Thymus (tissue), 14 donors: ENCODE measurements at places on chromosomes 13 and 19. TPM values are rescaled to one million over a fixed set of nuclear protein-coding genes. Genes with fewer than 3 reads are reported as not detected.

ZIK1 gene
- polyA plus RNA-seq: 6.0 TPM

GGACT gene
- 3.5 TPM for polyA plus RNA-seq

DNA sequence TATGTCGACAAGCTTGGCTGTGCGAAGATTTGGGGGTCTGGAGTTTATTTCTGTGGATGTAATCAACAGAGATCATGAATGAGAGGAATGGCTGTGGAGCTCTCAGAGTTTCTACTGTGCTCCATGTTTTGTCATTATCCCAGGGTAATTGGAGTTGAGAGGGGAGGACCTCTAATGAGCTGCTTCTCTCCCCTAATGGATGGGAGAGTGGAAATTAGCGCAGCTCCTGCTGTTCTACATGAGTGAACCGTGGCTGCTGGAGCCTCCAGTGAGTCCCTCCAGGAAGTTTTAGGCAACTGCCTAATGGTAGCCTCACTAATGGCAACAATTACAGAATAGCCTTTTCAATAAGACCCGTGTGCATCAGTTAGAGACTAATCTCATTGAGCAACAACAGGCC, 31.3 kb upstream of the FGF9 start:
- DNase-seq: no peak

GRCh38 chr19:33622505-33622808, 704 bp downstream of the CHST8 start:
- DNase-seq: no peak

- DNase-seq: no peak
Observed at GRCh38 chr19:1394252-1395193, 6.8 kb downstream of the GAMT start.

DNA sequence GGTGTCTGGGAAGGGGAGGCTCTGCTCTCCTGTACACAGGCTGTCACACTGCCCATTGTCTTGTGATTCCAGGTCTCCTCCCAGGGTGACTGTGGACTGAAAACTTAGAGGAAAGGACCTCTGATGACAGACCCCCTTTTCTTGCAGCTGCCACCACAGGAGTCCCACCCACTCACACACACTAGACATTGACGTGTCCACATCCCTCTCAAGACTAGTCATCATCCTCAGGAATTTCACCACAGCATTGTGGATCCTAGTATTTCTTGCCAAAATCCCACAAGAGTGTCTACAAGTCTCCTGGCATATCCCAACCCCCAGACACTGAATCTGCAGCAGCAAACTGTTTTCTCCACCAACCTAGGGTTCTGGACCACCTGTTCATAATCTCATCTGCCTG, 5.3 kb downstream of the ZNF85 start:
- DNase-seq: no peak
